ENCODE measurements at places on chromosomes 13 and 19.

- peak; percentile 62 for DNase-seq
These were observed 34.7 kb upstream of the WDFY2 start for GRCh38 chr13:51549593-51549992.

DNA sequence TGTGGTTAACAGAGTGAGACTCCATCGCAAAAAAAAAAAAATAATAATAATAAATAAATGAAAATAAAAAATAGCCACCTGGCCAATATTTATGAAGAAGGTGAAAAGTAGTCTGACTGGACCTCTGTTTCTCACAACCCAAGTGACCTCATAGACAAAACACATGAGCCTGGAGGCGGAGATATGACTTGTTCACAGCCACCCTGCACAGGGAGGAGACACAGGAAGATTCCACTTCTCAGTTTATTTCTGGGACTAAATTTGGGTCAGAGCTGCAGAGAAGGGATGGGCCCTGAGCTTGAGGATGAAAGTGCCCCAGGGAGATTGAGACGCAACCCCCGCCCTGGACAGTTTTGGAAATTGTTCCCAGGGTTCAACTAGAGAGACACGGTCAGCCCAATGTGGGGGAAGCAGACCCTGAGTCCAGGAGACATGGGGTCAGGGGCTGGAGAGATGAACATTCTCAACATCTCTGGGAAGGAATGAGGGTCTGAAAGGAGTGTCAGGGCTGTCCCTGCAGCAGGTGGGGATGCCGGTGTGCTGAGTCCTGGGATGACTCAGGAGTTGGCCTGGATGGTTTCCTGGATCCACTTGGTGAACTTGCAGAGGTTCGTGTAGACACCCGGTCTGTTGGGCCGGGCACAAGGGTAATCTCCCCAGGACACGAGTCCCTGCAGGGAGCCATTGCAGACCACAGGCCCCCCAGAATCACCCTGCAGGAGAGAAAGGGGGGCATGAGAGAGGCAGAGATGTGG, 9.6 kb downstream of the KLK5 start:
- DNase-seq, result peak; percentile 27

GRCh38 chr13:100341327-100341726, 247.3 kb downstream of the GGACT start:
- no peak for DNase-seq

- DNase-seq, result peak; percentile 93
These were observed 10.3 kb upstream of the BICRA start for GRCh38 chr19:47598407-47599349.

- no peak for DNase-seq
These were observed 1.8 kb downstream of the F10 start for GRCh38 chr13:113124211-113124970.

DNA sequence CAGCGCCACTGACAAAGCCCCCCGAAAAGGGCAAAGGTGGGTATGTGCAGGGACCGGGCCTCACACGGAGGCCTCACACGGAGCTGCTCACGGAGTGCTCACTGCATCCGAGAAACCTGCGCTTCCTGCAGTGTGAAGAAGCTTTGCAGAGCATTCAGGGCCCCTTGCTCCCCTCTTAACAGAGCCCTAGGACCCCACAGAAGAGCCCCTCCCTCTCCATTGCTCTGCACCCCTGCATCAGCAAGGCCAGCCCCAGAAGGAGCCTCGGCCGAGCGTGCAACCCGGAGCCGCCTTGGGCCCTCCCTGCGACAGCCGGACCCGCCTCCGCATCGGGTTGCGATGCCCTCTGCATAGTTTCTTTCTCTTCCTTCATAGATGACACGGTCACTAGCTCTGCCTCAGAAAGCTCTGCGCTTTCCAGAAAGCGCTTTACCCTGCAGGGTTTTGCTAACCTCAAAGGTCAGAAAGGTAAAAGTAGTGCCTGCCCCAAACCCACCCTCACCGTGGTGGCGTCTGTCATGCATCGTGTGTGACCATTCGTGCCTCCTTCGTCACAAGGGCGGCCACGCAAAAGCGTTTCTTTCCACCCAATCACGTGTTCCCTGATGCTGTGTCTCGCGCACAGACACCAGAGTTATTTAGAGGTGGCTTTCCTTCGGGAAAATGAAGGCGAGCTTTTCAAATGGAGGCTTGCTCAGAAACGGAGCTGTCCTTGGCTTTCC, 15.7 kb upstream of the F7 start:
- no peak for DNase-seq

DNA sequence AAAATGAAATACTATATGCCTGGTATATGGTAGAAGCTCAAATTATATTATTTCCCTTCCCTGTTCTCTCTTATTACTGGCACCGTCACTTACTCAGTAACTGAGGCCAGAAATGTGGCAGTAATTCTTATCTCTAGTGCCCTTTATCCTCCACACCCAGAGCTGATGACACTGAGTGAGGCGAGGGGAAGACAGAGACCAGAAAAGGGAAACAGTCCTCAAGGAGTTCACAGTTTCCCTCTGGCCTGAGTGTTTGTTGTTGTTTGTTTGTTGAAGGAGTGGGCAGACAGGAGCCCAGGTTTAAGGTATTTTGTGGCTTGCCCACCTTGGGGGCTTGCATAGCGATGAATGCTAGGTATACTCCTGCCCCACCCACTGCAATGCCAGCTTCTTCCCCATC, 101.5 kb upstream of the FNDC3A start:
- DNase-seq, result no peak

DNA sequence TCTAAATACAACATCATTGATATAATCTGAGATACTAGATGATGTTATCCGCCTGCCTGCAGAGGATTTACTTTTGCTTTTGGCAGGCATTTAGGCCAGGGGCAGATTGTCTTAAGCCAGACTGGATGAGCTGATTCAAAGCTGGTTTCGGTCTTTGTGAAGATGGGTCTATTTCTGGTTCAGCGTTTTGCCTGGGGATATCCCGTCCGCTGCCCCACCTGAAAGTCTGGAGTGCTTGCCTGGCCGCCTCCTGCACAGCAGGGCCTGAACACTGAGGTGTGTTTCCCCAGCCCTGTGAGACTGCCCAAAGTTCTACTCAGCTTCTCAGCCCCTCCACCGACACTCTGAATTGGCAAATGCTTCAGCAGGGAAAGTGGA, 149.7 kb downstream of the KATNAL1 start:
- no peak for DNase-seq

GRCh38 chr19:43804432-43804831, 2.2 kb upstream of the LYPD5 start:
- DNase-seq, result no peak

DNA sequence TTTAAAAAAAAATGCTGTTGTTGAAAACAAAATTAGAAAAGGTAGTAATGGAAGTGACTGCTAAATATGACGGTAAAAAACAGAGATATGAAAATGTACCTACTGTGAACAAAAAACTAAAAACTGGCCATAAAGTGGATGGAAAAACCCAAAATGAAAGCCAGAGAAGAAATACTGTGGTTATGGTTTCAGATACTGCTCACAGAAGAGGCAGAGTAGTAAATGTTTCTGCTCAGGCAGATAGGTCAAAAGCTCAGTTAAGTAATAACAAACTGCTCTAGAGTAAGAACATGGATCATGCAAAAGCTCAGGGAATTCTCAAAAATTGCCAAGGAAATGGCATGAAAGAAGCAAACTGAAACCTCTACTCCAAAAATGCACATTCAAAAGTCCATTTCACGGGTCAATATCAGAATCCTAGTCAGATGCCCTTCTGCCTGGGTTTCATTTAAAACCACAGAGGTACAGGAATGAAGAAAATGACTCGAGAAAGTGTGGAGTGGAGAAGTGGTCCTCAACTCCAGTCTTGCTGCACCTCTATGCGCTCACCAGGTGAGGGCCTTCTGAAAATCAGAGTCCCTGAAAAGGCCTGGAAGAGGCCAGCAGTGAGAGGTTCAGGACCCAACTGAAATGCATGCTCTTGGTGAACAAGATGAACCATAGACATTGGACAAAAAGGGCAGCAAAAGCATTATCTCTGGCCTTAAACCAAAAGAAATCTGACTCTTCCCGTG, 315.0 kb upstream of the SPRY2 start:
- no peak for DNase-seq

DNA sequence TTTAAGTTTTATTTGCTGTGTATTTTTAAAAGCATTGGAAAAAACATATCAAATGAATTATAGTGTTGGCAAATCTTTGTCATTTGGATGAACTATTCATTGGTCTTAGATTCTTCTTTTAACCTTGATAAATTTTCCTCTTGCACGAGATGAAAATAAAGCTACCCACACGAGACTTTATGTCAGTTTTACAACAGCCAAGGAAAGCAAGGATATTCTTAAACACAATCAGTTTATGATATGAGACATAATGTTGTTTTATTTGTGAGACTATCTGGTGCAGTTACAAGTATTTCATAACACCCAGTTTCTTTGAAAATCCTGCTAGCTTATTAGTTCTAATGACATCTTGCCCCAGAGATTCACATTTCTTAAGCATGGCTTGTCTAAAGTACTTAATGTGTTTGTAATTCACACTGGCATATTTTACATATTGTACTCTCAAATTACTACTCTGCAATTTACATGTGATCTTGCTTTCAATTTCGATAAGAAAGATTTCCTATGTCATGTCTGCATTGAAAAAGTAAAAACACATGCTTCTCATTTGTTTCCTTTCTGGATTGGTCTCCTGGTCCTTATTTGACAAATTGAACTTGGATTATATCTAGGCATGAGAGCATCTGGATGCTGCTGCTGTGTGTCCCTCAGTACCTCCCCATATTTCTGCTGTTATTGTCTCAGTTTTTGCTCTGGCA, 955.5 kb upstream of the PCDH9 start:
- peak; percentile 7 for DNase-seq

DNA sequence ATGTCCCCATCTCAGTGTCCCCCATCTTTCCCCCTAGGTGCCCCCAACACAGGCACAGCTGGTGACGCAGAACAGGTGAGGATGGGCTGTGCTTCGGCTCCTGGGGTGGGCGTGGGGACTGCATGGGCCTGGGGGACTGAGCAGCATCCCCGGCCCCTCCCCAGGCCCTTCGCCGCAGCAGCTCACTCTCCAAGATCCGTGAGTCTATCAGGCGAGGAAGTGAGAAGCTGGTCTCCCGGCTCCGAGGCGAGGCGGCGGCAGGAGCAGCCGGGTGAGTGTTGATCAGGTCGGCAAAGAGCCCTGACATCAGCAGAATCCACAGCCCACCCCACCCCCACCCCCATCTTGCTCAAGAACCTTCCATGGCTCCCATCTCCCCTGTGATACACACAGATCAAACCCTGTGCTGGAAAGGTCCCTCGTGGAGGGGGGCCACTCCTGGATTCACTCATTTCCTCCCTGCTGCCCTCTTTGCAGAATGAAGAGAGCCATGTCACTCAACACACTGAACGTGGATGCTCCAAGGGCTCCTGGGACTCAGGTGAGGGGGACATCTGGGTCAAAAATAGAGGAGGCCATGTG, 10.0 kb downstream of the KLC3 start:
- no peak for DNase-seq

- peak; percentile 66 for DNase-seq
These were observed 964 bp downstream of the SPINT2 start for GRCh38 chr19:38265213-38265861.

GRCh38 chr13:105778196-105778595, 757.3 kb downstream of the EFNB2 start:
- DNase-seq, result peak; percentile 14

- peak; percentile 92 for DNase-seq
These were observed at the start of gene TRPM4 for GRCh38 chr19:49157445-49158224. Gene TRPM4 (plus strand): TSS chr19:49157792. CDS start chr19:49157867, 75 bp downstream.

DNA sequence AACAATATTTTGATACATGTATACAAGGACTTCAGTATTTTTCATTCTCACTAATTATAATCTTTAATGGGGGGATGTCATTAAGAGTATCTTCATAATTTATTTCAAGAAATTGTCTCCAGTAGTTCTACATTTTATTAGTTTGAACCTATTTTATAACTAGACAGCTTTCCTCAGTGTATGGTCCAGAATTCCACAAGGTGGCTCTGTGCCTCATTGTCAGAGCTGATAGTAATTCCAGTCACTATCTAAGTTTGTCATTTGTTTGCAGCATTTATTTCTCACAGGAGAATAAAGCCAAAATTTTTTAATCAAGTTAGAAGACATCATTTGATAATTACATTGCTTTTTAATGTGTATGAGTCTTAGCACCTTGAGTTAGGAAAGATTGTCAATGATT, 1633.0 kb upstream of the PCDH20 start:
- no peak for DNase-seq

DNA sequence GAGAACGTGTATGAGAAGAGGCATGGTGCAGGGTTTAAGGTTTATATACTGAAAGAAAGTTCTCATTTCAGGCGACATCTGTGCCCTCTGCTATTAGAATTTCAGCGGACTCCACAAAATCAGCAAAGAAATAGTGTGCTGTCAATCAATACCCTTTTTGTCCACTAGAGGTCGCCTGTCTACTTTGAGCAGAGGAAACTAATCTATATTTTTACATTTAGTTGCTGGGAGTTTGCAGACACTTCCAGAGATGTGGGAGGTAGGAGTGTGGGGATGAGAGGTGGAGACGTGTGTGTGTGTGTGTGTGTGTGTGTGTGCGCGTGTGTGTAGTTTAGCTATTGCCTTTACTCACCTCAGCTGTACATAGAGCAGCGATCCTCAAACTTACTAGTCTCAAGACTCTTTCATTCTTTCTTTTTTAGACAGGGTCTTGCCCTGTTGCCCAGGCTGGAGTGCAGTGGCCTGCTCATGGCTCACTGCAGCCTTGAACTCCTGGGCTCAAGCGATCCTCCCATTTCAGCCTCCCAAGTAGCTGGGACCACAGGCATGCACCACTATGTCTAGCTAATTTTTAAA, 9.7 kb downstream of the INAFM1 start:
- DNase-seq, result peak; percentile 66

GRCh38 chr13:41939398-41939797, 21.5 kb downstream of the VWA8 start:
- no peak for DNase-seq

- DNase-seq, result no peak
These were observed 697.3 kb downstream of the PCDH9 start for GRCh38 chr13:66532845-66533244.

DNA sequence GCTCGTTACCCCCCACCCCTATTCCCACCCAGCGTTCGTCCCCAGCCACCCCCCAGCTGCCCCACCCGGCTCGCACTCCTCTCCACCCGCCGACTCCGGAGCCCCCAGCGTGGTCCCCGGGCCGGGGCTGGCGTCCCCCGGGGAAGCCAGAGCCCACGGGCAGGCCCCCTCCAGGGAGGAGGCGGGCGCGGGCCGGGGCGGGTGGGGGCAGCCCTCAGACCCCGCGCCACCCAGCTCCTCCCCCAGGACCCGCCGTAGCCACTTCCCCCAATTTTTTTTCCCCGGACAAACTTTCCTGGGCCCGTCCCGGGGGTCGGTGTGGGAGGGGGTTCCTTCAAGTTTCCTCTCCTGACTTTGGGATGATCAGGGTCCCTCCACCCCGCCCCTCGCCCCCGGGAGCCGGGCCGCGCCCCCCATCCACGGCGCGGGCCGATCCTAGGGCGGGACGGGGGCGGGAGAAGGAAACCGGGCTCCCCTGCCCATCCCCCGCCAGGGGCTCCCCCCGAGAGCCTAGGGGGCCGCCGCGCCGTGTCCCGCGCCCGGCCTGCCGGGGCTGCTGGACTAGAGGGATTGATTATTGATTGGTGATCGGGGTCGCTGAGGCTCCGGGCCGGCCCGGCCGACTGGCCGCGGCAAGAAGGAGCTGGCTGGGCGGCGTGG, 927 bp upstream of the TSHZ3 start:
- DNase-seq, result no peak

- DNase-seq, result no peak
These were observed 38.4 kb downstream of the BRD4 start for GRCh38 chr19:15293781-15294491.

GRCh38 chr19:38917921-38918491, 6.0 kb upstream of the CCER2 start:
- peak; percentile 17 for DNase-seq
